ENCODE measurements at places on chromosomes 4 and X.

DNA sequence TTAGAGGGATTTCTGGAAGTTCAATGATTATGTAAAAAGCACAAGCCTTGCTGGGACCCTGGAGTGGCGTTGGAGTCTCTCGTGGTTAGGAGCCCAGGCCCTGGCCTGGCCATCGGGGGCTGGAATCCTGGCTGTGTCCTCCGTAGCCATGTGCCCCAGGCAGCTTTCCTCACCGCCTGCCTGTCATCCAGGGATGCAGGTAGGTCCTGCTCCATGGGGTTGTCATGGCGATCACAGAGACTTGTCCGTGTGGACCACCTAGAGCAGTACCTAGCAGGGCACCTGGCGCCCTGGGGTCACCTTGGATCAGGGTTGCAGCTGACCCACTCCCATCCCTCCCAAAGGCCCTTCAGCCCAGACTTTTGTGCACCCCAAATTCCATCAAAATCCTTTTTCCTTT is 30.2 kb upstream of the WFS1 start:
- no peak for DNase-seq

DNA sequence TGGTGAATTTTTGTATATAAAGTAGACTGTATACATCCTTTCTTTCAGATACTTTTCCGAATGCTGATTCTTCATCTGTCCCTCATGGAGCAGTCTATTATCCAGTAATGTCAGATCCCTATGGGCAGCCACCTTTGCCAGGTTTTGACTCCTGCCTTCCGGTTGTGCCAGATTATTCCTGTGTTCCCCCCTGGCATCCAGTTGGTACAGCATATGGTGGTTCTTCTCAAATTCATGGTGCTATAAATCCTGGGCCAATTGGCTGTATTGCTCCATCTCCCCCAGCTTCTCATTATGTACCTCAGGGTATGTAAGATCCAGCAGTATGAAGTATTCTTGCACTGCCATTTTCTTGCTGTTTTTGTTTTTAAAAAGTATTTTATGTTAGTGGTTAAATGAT is 78.7 kb downstream of the ALG13 start:
- no peak for DNase-seq

DNA sequence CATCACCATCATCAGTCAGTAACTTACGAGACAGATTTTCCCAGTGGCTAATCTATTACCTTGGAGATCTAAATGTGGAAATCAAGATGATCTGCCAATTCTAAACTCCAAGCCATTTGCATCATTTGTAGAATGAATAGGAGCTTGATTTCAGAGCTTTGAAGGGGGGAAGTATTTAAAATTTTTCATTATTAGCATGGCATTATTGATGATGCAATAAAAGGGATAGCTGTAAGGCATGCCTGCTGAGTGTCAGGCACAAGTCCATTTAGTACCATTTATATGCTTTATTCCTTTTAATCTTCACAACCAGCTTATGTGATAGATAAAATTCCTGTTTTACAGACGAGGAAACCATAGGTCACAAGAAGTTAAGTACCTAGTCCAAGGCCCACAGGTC is 5.3 kb downstream of the EXOC1L start:
- DNase-seq = no peak

DNA sequence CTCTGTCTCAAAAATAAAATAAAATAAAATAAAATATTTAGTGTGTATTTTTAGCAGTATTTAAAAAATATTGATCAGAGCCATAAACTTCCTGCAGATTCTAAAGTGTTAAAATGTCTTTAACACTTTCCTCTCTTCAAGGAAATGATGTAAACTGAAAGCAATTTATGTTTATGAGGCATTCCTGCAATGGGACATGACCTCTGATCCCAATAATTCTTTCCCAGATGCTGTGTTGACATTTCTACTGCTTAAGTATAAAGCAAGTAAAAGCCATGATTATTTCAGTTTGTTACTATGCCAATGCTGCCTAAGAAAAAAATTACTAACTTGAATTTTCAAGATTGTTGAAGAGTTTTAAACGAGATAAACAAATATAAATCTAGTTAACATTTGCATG is 29.0 kb downstream of the COQ2 start:
- no peak for DNase-seq

GRCh38 chr4:88144866-88145300 is 13.6 kb downstream of the ABCG2 start:
- no peak for DNase-seq

GRCh38 chrX:107723511-107723910 is 52.1 kb downstream of the TSC22D3 start:
- no peak for DNase-seq

DNA sequence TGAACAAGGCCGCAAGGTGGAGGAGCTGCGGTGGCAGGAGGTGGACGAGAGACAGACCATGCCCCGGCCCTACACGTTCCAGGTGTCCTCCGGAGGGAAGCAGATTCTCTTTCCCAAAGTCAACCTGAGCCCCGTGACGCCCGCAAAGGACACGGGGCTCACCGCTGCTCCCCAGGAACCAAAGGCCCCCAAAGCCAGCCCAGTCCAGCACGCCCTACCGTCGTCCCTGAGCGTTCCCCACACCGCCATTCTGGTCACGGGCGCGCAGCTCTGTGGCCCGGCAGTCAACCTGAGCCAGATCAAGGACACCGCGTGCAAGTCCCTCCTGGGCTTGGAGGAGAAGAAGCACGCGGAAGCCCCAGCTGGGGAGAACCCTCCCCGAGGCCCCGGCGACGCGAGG is 72.2 kb downstream of the AASDH start:
- no peak for DNase-seq

- no peak for DNase-seq
Measured at GRCh38 chrX:42025861-42026260, 102.5 kb upstream of the CASK start.

DNA sequence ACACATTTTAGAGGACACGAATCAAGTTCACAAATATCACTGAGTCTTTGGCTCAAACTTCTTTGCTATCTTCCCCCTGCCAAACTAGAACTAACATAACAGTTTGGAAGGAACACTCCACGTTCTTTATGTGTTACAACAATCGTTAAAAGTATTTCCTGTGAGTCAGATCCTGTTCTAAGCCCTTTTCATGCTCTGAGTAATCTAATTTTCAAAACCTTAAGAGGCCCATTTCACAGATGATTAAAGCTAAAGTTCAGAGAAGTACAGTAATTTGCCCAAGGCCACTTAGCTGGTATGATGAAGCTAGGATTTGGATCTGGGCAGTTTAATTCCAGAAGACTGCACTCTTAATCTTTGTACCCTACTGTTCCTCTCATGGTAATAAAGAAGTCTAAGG is 854.4 kb upstream of the INTU start:
- no peak for DNase-seq

DNA sequence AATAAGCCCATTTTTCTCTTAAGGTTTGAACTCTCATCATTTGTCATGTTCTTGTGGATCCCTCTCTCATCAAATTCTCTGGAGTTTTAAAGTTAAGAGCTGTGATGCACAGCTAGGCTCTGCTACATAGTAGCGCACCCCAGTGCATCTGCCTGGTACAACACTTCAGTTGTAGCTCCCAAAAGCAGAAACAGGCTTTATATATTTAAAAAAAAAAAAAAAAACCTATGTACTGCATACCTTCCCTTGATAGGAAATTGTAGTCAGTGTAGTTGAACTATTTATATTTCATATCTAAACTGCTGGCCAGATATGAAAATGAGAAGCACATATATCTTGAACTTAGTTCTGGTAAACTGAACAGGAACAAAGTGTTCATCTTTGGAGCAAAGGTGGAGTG is 131.4 kb downstream of the KLHL13 start:
- DNase-seq = no peak

- DNase-seq = no peak
Measured at GRCh38 chr4:171582961-171583581, 230.1 kb upstream of the GALNTL6 start.

DNA sequence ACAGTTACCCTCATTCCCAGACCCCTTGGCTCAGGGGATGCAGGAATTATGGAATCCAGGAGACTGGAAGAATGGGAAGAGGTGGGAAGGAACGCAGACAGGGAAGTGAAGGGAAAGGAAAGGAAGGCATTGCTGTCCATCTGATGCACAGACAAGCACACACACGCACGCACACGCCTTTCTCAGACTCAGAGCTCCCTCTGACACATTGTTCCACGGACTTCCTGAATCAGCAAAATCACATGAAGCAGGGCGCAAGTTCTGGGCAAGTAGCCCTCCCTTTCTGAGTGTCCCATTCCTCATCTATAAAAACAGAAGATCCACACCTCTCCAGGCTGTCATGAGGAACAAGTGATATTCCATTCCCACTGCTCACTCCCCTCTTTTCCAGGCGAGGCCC is 13.2 kb downstream of the IQSEC2 start:
- no peak for DNase-seq

DNA sequence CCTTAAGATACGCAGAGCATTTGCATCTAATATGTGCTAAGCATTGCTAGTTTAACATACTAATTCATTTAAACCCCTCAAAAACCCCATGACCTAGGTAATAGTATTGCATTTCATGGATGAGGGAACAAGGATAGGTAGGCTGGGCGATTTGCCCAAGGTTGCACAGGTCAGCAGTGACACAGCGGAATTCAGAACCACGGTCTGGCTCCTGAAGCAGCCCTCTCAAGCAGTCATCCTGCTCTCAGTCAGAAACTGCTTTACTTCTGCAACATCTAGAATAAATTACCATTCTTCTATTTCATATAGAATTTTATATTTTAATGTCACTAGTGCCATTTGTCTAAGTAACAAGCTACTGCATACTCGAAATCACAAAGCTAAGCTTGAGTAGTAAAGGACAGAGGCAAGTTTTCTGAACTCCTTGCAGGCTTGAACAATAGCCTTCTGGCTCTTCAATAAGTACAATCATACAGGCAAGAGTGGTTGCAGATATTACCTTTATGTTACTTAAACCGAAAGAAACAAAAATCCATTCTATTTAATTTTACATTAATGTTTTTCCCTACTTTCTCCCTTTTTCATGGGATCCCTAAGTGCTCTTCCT is 555 bp upstream of the SPP1 start:
- DNase-seq = no peak

GRCh38 chr4:97457253-97457652 is 686.0 kb downstream of the STPG2 start:
- no peak for DNase-seq

- peak; percentile 1 for DNase-seq
Measured at GRCh38 chrX:39936886-39937770, 160.6 kb downstream of the BCOR start.
